Activated CD4-positive, alpha-beta T cell treated with anti-CD3 and anti-CD28 coated beads, Interleukin-2, amount 50 U/mL, for 48 hours (primary cell): ENCODE measurements at places on chromosomes 3 and 15.

GRCh38 chr15:74405823-74406222 is 27.9 kb downstream of the SEMA7A start:
- no peak for DNase-seq

- DNase-seq = no peak
These were observed 214.3 kb downstream of the MCTP2 start for GRCh38 chr15:94445566-94446160.

DNA sequence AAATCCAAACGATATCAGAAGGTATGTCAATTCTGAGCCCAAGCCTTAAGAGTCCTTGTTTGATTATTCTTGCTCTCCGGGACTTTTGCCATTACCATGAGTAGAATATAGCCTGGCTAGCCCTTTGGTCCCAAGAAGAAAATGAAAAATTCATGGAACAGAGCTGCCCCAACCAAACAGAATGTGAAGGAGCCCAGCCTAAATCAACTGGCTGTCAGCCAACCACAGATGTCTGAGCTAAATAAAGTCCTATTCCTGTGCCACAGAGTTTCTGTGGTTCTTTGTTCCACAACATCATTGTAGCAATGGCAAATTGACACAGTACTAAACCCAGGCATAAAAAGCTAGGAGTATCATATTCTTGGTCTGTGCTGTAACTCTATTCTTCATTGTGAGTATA is 185.2 kb downstream of the CPNE4 start:
- no peak for DNase-seq

GRCh38 chr3:157226173-157226847 is 66.4 kb upstream of the CCNL1 start:
- no peak for DNase-seq

DNA sequence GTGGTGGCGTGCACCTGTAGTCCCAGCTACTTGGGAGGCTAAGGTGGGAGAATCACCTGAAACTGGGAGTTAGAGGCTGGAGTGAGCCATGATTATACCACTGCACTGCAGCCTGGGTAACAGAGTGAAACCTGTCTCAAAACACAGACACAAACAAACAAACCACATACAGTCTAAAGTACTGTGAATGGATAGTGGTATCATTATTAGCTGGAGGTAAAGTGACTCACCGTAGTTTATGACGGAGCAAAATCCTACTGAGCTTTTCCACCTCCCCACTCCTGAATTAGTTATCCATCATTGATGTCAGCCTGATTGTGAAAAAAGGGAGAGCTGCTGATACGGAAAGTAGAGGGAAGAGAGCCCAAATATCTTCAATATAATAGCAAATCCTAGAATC is 3.2 kb upstream of the CNOT10 start:
- no peak for DNase-seq

DNA sequence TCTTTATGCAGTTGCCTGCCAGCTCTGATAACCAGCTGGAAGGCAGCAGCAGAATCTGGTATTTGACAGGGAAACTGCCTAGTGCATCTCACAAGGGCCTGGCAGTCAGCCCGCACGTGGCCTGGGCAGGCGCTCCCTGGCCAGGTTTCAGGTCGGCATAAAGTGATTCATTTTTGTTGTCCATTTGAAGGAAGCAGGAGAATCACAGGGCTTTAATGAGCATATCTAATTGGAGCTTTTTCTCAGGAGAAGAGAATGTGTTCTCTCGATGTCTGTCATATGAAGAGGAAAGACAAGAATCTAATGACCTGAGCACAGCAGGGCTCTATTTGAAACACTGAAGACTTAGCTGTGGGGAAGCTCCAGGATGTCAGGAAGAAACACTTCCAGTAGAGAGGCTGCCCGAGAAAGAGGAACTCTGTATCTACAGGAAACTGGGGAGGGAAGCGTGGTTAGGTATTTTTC is 98.8 kb upstream of the MB21D2 start:
- DNase-seq = no peak

- no peak for DNase-seq
These were observed 45.8 kb downstream of the SMAD3 start for GRCh38 chr15:67110958-67111864.

DNA sequence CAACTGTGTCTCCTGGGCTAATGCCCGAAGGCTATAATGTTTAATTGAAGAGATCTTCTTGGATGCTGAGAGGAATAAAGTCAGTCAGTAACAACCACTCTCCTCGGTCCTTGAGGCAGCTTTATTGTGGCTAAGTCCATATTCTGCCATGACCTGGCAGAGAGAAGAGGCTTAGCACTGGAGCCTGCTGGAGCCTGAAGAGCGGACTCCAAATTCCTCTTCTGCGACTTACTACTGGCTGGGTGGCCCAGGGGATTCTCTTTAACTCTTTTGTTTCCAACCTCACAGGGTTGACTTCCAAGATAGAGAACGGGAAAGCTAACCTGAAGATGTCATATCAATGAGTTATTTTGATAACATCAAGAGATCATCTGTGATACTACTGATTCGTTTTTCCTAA is 71.1 kb downstream of the MYO1E start:
- no peak for DNase-seq

GRCh38 chr3:20832963-20833362 is 647.0 kb upstream of the SGO1 start:
- no peak for DNase-seq

- no peak for DNase-seq
These were observed 895.6 kb downstream of the ROBO1 start for GRCh38 chr3:78872195-78872594.

GRCh38 chr15:100332231-100332630 is 9.5 kb downstream of the ADAMTS17 start:
- DNase-seq = no peak

DNA sequence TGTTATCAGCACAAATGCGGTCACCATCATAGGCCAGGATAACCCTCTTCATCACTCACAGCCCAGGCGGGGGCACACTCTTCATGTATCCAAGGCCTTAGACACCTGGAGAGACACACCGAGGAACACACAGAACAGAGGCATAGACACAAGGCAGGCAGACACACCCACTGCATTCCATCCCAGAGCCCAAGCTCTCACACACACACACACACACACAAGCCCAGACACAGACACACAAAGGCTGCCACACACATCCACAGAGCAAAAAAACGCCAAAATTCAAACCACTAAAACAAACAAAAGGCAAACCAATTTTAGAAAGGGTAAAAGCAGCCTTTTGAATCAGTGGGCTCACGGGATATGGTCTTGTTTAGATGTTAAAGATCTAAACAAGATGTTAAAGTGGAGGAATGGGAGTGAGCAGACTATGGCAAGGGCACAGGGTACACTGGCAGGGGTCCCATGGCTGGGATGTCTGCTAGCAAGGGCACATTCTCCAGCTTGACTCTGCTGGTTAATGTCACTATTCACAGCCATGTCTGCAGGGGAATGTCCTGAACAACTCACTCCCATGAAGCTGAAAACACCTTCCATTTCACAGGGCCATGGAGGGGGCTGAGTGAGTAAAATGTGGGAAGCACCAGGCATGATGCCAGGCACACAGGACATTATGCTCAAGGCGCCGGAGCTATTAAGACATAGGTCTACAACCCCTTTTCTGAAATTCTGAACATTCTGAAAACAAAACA is 14.9 kb upstream of the CRABP1 start:
- no peak for DNase-seq
